ENCODE measurements at places on chromosomes 11 and 22. TPM values are rescaled to one million over a fixed set of nuclear protein-coding genes. Genes with fewer than 3 reads are reported as not detected.

The CFAP300 gene
- polyA plus RNA-seq: not detected

The OR6M1 gene
- not detected for polyA plus RNA-seq

The PANX3 gene
- polyA plus RNA-seq: not detected

The ZP1 gene
- polyA plus RNA-seq: not detected

The KCNK4 gene
- polyA plus RNA-seq: not detected

The AIFM3 gene
- not detected for polyA plus RNA-seq

The C11orf91 gene
- not detected for polyA plus RNA-seq

The SH3BP1 gene
- 9.9 TPM for polyA plus RNA-seq

Measured in GM12878 (cell line).